Transverse colon (tissue), 4 donors: ENCODE measurements at places on chromosomes 2 and 18. TPM values are rescaled to one million over a fixed set of nuclear protein-coding genes. Genes with fewer than 3 reads are reported as not detected.

Gene CDKL4
- 0.79 TPM for total RNA-seq

Gene CD8B2
- total RNA-seq, result not detected

Gene SERPINB2
- total RNA-seq, result not detected

Gene CABYR
- 1.1 TPM for total RNA-seq

Gene TEKT4
- not detected for total RNA-seq

Gene LAMA3
- 56.3 TPM for total RNA-seq

Gene LOXHD1
- total RNA-seq, result not detected

Gene ALPI
- 16.0 TPM for total RNA-seq

Gene EN1
- total RNA-seq, result not detected

Gene SLC14A1
- total RNA-seq, result 0.95 TPM

Gene CNGA3
- not detected for total RNA-seq

Gene INHBB
- 0.20 TPM for total RNA-seq

Gene KIAA2012
- not detected for total RNA-seq

Gene GAREM1
- 29.2 TPM for total RNA-seq

Gene EFHD1
- total RNA-seq, result not detected

Gene MAPRE3
- total RNA-seq, result 17.6 TPM

Gene CENPA
- 14.9 TPM for total RNA-seq

Gene OTOS
- not detected for total RNA-seq

Gene SLC38A11
- total RNA-seq, result 3.3 TPM

Gene KCTD1
- total RNA-seq, result 13.5 TPM

Gene TUBB6
- total RNA-seq, result 164 TPM

Gene NETO1
- not detected for total RNA-seq

Gene NTSR2
- not detected for total RNA-seq

Gene XDH
- total RNA-seq, result 57.9 TPM

Gene PLEK
- total RNA-seq, result 5.2 TPM

Gene LRATD1
- total RNA-seq, result 87.6 TPM

Gene KRTCAP3
- 18.0 TPM for total RNA-seq

Gene CPSF3
- total RNA-seq, result 173 TPM

Gene TPRKB
- 10.5 TPM for total RNA-seq

Gene ARHGEF33
- total RNA-seq, result not detected
